ENCODE measurements at places on chromosomes 1 and 21. TPM values are rescaled to one million over a fixed set of nuclear protein-coding genes. Genes with fewer than 3 reads are reported as not detected.

GRCh38 chr1:64711266-64711665, 33.6 kb upstream of the RAVER2 start:
- no peak for DNase-seq
- H3K27me3 ChIP-seq, result peaks cover 13% of the 10 kb centered on the region
- H3K36me3 ChIP-seq, result peaks cover 6% of the 10 kb centered on the region
- H3K4me3 ChIP-seq, result no peak overlapping the region
- H3K4me1 ChIP-seq, result no peaks in the 10 kb centered on the region

- no peaks in the 10 kb centered on the region for H3K36me3 ChIP-seq
- H3K27ac ChIP-seq, result no peak overlapping the region
- no peak overlapping the region for H3K4me3 ChIP-seq
- no peaks in the 10 kb centered on the region for H3K27me3 ChIP-seq
Measured at GRCh38 chr1:47751996-47752451, 245.2 kb downstream of the TRABD2B start.

DNA sequence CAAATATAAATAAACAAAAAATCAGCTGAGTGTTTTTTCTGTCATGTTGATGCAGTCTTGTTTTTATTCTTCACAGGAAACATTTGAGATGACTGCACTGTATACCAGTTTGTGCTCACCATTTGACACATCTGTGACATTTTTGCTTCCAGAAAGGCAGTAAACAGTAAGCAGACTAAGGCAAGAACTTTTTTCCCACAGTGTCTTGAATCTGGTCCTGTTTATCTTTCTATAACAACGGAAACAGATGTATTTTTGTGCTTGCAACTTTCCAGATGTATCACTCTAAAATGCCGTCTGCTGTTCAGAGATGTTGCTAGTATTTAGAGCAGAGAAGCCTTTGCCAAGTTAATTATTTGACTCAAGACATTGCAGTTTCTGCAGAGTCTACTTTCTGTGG, 105.5 kb downstream of the ZC3H11B start:
- no peaks in the 10 kb centered on the region for H3K36me3 ChIP-seq
- no peak overlapping the region for H3K27ac ChIP-seq
- H3K4me3 ChIP-seq, result no peak overlapping the region
- H3K27me3 ChIP-seq, result peaks cover 92% of the 10 kb centered on the region
- DNase-seq, result no peak

The EDARADD gene
- 1.1 TPM for total RNA-seq

The S100A7 gene
- total RNA-seq, result not detected

DNA sequence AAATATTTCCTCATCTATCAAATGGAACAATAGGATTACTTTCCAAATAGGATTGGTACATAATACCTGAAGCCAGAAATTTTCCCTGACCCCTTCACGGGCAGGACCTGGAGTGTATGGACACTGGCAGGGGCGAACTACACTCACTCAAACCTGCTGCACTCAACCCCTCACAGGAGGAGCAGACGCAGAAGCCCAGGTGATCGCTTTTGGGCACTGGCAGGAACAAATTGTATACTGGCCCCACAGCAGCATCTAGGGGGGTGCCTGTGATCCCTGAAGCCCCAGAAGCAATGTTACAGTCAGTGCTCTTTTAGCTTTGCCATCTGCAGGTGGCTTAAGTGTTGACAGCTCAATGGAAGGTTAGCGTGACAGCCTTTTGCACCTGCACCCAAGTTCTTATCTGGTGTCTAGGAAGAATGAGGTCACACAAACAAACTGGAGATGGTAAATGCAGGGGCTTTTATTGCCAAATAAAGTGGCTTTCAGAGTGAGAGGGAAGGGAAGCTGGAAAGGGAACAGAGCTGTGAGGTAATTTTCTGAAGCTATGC, 199.2 kb upstream of the NEGR1 start:
- H3K4me3 ChIP-seq, result no peak overlapping the region
- no peak overlapping the region for H3K27ac ChIP-seq
- DNase-seq, result no peak

DNA sequence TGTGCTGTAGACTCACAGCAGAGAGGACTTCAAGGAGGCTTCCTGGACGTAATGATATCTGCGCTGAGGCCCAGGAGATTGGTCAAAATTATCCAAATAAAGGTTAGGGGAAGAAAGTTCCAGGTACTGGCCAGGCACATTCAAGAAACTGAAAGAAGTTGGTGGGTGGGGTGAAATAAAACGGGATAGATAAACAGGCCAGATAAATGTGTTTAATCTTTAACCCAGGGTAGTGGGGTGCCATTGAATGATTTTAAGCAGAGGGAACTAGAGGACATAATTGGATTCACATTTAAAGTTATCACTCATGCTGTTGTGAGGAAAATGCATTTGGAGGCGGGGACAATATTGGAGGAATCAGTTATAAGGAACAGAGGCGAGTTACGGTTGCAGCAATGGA, 134.7 kb downstream of the NR5A2 start:
- peaks cover 6% of the 10 kb centered on the region for H3K4me1 ChIP-seq
- H3K27me3 ChIP-seq, result no peaks in the 10 kb centered on the region
- no peak for DNase-seq
- H3K4me3 ChIP-seq, result no peak overlapping the region
- H3K36me3 ChIP-seq, result no peaks in the 10 kb centered on the region

DNA sequence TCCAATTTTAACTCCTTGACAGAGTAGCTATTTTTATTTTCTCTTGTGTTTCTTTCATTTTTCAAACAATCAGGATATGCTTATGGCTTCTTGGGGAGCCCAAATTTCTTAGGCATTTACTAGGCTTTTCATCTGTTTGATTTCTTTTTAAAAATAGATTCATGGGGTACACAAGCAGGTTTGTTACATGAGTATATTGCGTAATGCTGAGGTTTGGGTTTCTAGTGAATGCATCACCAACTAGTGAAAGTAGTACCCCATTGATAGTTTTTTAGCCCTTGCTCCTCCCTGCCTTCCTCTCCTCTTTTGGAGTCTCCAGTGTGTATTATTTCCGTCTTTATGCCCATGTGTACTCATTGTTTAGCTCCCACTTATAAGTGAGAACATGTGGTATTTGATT, 190.7 kb downstream of the CENPF start:
- no peak for DNase-seq
- no peaks in the 10 kb centered on the region for H3K36me3 ChIP-seq
- peaks cover 6% of the 10 kb centered on the region for H3K4me1 ChIP-seq
- H3K4me3 ChIP-seq, result no peak overlapping the region

DNA sequence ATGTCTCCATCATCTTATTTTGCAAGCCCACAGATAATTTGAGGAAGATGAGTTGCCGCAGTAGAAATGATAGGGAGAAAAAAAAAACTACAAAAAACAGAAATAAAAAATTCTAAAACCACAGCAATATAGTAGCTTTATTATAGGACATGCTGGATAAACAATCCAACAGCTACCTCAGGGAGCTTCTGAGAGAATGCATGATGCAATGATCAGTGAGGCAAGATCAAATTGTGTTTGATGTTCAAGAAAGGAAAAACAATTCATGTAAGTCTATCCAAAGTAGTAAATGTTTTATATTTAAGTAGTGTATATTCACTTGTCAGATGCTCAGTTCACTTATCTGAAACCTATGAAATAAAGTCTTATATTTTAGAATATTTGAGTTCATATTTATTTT, 6.7 kb downstream of the CR1L start:
- no peak overlapping the region for H3K4me3 ChIP-seq
- no peaks in the 10 kb centered on the region for H3K27me3 ChIP-seq
- no peaks in the 10 kb centered on the region for H3K36me3 ChIP-seq
- H3K4me1 ChIP-seq, result peaks cover 7% of the 10 kb centered on the region

GRCh38 chr1:206816390-206817287, 44.3 kb upstream of the IL10 start:
- no peak overlapping the region for H3K4me3 ChIP-seq
- H3K27ac ChIP-seq, result no peak overlapping the region
- no peak for DNase-seq
- H3K27me3 ChIP-seq, result no peaks in the 10 kb centered on the region
- no peaks in the 10 kb centered on the region for H3K36me3 ChIP-seq

GRCh38 chr1:214570442-214570841, 19.0 kb upstream of the PTPN14 start:
- no peak overlapping the region for H3K4me3 ChIP-seq
- peaks cover 10% of the 10 kb centered on the region for H3K36me3 ChIP-seq
- no peaks in the 10 kb centered on the region for H3K27me3 ChIP-seq
- H3K4me1 ChIP-seq, result peaks cover 80% of the 10 kb centered on the region

- H3K4me1 ChIP-seq, result peaks cover 26% of the 10 kb centered on the region
- no peaks in the 10 kb centered on the region for H3K36me3 ChIP-seq
- no peaks in the 10 kb centered on the region for H3K27me3 ChIP-seq
- peak; percentile 55 for DNase-seq
Measured at GRCh38 chr1:107142140-107142542, 1.3 kb downstream of the NTNG1 start.

GRCh38 chr21:39094847-39095579, 88.2 kb downstream of the PSMG1 start:
- no peaks in the 10 kb centered on the region for H3K27me3 ChIP-seq
- no peaks in the 10 kb centered on the region for H3K4me1 ChIP-seq
- no peak for DNase-seq
- no peak overlapping the region for H3K4me3 ChIP-seq
- no peaks in the 10 kb centered on the region for H3K36me3 ChIP-seq

DNA sequence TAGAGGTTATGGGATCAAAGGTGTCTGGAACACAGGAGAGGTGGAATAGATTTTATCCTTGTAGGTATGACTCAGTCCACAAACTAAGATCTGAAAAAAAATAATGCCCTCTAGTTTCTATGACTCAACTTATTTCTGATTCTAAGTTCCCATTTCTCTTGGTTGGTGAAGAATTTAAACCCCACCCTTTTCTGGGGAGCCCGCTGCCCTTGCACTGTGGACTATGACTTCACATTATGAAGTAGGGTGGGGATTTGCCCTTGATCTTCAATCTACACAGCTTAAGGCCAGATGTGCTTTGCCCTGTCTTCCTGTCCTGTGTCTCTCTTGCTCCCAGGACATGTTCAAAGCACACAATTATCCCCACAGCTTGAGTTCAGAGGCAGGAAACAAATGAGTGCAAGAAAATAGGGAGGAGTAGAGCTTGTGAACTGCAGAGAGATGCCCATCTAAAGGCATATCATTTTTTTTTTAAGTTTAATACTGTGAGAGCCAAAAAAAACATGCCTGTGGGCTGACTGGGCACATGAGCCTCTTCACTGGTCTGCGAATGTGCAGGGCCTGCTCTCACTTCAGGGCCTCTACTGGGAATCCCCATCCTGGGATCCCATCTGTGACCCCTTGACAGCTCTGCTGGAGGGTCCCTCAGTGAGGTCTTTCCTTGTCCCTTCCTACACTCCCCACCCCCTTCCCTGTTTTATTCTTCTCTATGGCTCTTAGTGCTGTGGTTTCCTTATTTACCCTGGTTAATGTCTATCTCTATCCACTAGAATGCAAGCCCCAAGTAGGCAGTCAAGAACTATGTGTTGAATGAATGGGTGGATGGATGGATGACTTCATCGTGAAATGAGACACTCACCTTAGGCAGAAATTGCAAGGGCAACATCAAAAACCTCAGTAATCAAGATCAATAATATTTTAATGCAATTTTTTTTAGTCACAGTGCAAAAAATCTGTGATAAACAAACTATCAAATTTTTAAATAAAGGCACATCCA, 61.5 kb downstream of the CD58 start:
- H3K27ac ChIP-seq, result peak overlapping the region; percentile 92
- H3K27me3 ChIP-seq, result no peaks in the 10 kb centered on the region
- H3K36me3 ChIP-seq, result peaks cover 10% of the 10 kb centered on the region
- peak; percentile 83 for DNase-seq

The SPATA17 gene
- 4.5 TPM for total RNA-seq

The C1orf226 gene
- total RNA-seq, result 3.1 TPM

The CTSK gene
- total RNA-seq, result 6.2 TPM

- no peak overlapping the region for H3K4me3 ChIP-seq
- H3K4me1 ChIP-seq, result peaks cover 27% of the 10 kb centered on the region
- no peaks in the 10 kb centered on the region for H3K27me3 ChIP-seq
- H3K27ac ChIP-seq, result no peak overlapping the region
Measured at GRCh38 chr1:227808566-227808965, 6.9 kb upstream of the PRSS38 start.

DNA sequence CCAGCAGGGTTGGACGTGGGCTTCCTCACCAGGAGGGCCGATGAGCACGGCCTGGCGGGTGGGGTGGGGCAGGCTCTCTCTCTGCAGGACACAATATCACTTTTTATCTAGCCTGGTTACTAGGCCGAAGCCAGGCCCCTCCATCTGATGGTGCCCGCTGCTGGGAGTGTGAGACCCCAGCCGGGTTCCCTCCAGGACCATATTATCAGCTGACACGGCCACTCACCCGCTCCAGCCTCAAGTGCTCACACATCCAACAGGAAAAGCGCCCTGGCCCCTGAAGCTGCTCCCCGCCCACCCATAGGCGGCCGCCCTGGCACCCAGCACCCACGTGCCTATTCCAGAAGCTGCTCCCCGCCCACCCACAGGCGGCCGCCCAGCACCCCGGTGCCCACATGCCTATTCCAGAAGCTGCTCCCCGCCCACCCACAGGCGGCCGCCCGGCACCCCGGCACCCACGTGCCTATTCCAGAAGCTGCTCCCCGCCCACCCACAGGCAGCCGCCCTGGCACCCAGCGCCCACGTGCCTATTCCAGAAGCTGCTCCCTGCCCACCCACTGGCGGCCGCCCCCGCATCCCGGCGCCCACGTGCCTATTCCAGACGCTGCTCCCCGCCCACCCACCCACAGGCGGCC, 5.0 kb downstream of the SLC19A1 start:
- H3K4me1 ChIP-seq, result peaks cover 5% of the 10 kb centered on the region
- no peaks in the 10 kb centered on the region for H3K36me3 ChIP-seq
- H3K4me3 ChIP-seq, result no peak overlapping the region
- H3K27ac ChIP-seq, result no peak overlapping the region
- no peaks in the 10 kb centered on the region for H3K27me3 ChIP-seq
- DNase-seq, result no peak

- no peaks in the 10 kb centered on the region for H3K36me3 ChIP-seq
- H3K4me3 ChIP-seq, result no peak overlapping the region
- H3K4me1 ChIP-seq, result no peaks in the 10 kb centered on the region
- DNase-seq, result peak; percentile 74
- no peaks in the 10 kb centered on the region for H3K27me3 ChIP-seq
Measured at GRCh38 chr1:50774759-50775351, 185.2 kb downstream of the FAF1 start.

GRCh38 chr1:155022136-155022926, 11.2 kb downstream of the DCST2 start:
- H3K36me3 ChIP-seq, result peaks cover 49% of the 10 kb centered on the region
- H3K4me1 ChIP-seq, result peaks cover 67% of the 10 kb centered on the region
- peak; percentile 31 for DNase-seq

DNA sequence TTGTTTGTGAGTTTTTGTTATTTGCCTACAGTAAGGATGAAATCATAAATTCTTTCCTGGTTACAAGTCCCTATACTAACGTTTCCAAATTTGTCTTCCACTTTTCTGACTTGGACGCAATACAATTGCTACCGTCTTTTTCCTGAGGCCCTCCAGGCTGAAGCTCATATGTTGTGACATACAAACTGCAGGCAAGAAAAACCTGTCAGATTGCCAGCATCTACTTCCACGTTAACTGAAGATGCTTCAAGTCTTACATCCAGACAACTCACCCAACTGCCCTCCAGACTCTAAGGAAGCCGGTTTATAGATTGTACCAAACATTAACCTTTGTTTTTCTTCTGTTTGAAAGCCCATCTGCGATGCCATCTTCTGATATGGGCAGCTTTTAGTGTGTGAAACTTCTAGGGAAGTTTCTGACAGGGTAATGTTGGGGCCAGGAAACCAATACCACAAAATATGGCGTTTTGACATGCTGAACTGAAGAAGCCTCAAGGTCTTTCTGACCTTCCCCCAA, 21.4 kb upstream of the RNF11 start:
- H3K4me1 ChIP-seq, result no peaks in the 10 kb centered on the region
- no peak overlapping the region for H3K4me3 ChIP-seq
- H3K27me3 ChIP-seq, result no peaks in the 10 kb centered on the region
- H3K27ac ChIP-seq, result no peak overlapping the region

Measured in MCF 10A (cell line).